ENCODE measurements at places on chromosomes 13 and 19. TPM values are rescaled to one million over a fixed set of nuclear protein-coding genes. Genes with fewer than 3 reads are reported as not detected.

GRCh38 chr19:12526542-12526941 lies 24.7 kb downstream of the ZNF564 start:
- no peaks in the 10 kb centered on the region for H3K4me1 ChIP-seq
- H3K36me3 ChIP-seq, result peaks cover 2% of the 10 kb centered on the region
- no peak overlapping the region for H3K27ac ChIP-seq
- no peaks in the 10 kb centered on the region for H3K27me3 ChIP-seq
- no peak overlapping the region for H3K4me3 ChIP-seq

DNA sequence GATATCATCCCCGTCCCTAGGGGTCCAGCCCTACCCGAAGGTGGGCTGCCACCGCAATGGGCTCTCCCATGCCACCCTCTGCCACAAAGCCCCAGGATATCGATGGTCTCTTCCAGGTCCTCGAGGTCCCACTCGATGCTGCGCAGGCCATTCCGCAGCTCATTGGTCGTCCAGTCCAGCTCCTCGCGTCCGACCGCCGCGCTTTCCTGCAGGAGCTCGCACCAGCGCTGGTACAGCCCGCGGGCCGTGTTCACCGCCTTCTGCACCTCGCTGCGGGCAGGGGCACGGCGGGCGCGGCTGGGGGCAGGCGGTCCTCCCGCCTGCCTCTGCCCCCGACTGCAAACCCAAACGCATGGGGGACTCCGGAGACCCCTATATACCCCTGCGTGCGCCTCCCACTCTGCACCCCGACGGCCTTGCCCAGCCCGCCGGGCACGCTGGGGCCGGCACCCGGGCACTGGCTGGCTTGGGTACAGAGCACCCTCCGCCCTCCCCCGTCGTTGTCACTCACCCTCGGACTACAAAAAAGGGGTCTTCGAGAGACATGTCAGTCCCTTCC lies 468 bp downstream of the STX10 start:
- DNase-seq, result no peak
- no peaks in the 10 kb centered on the region for H3K36me3 ChIP-seq
- H3K4me1 ChIP-seq, result peaks cover 4% of the 10 kb centered on the region
- peak overlapping the region; percentile 97 for H3K4me3 ChIP-seq
- peak overlapping the region; percentile 97 for H3K27ac ChIP-seq

Gene LRFN3
- total RNA-seq, result 7.3 TPM

Gene AMER2
- 0.35 TPM for total RNA-seq

All from GM12878 (cell line).